ENCODE measurements at places on chromosomes 7 and 10.

- DNase-seq = no peak
Observed at GRCh38 chr7:96837593-96837992, 127.9 kb upstream of the SEM1 start.

DNA sequence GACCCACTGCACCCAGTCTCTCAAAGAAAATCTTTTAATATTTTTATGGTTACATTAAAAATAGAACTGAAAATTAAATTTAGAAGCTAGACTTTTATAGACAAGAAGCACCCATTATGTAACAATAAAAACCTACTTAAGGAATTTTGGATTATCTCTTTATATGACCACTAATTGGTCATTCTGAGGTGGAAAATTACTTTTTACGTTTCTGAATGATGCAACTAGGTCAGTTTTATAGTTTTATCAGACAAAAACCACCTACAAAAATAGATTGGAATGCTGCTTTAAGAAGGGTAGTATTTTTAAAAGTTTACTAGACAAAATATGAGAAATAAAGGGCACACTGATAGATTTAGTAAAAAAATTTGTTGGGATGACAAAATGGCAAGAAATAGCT, 16.5 kb downstream of the SYPL1 start:
- no peak for DNase-seq

GRCh38 chr7:104065491-104065890, 76.0 kb upstream of the RELN start:
- no peak for DNase-seq

GRCh38 chr10:131014271-131014670, 297.2 kb downstream of the TCERG1L start:
- no peak for DNase-seq

GRCh38 chr7:107115762-107116540, 52.9 kb upstream of the HBP1 start:
- DNase-seq = no peak

DNA sequence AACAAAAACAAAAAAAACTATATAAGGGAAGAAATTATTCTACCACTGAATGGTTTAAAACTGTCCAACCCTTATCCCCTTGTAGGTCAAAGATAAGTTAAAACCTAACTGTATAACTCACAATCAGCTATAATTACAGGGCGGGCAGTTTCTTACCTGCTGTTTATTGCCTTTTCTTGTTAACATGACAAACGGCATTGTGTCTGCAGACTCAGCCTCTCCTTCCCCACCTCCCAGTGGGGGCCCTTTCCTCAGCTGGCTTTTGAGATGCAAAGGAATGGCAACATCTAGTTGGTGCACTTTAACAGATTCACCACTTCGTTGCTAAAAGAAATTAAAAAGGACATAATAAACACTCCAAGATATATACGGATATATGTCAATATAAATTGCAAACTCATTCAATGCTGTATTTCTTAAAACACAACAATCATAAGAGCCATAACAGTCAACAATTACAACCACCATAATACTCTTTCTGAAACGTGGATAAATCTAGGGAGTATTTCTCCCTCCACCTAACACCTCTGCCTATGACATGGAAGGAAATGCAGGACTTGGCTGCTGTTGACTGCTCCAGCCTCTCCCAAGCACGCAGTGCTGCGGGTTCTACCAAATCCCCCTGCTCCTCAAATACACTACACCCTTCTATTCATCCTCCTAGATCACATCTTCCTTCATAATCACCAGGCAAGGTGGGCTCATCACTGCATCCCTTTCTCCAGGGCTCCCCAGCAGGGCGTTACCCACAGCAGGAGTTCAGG, 106.0 kb downstream of the UPF2 start:
- DNase-seq = no peak
